ENCODE measurements at places on chromosomes 5 and 9.

DNA sequence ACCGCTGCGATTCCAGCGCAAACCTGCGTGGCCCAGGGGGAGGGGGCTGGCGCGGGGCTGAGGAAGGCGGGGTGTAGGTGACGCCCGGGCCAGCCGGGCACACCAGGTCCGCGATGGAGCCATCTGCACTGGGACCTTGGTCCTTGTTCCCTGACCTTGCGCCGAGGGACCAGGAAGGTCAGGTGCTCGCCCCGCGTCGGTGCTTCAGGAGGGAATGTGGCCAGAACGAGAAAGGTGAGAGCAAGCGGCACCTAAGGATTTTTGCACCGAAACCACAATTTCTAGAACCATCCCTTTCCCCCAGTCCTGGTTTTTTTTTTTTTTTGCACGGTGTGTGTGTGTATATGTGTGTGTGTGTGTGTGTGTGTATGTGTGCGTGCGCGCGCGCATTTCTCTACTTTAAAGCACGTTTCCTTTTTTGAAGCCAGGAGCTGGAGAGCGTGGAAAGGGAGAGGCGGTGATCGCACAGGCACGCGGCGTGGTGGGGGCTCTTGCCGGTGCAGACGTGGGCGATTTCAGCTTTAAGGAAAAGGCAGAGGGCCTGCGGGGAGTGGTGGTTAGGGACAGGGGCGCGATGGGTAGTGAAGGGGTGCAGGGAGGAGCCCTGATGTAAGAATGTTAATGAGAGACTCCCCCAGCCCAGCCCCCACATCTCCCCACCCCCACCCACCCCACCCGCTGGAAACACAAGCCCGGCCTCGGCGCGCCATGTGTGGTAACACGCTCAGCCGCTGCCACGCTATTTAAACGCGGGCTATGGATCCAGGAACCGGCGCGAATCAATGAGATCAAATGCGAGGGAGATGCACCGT lies at the start of gene NPR3:
TSS of gene NPR3 (plus strand) at position 772 of the 812 bp plus-strand sequence. CDS start 456 bp downstream, outside the sequence.
- peak; percentile 82 for DNase-seq

GRCh38 chr5:171585981-171586380 lies 166.5 kb downstream of the FGF18 start:
- no peak for DNase-seq

DNA sequence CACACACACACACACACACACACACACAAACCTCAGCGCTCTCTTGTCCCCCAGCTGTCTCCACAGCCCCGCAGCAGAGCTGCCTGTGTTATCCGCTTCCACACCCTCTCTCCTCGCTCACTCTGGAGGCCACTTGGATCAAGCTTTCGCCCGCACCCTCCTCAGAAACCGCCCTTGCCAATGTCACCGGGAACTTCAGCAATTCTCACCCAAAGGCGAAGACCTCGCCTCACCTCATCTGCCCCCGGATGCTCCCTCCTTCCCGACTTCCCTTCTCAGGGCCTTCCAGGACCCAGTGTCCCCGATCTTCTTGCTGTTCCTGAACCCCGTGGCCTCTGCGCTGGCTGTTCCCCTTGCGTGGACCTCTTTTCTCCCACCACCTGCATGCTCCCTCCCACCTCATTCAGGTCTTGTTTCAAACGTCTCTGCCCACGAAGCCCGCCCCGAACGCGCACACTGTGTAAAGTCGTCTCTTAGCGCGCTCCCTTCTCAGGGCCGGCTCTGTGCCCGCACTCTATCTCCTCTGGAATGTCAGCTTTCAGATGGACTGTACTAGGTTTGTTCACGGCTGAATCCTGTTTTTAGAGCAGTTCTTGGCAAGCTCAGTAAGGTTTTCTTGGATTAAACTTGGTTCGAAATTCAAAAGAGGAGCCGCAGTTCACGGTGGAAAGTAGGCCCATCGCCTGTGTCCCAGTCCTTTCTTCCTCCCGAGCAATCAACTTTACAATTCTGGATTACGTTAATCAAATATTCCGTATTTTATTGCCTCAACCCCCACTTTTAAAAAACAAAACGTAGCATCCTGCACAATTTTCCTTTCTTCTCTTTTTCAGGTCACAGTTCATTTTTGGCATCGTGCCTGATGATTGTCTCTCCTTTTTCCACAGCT lies 1.0 kb upstream of the TRIM7 start:
- DNase-seq, result peak; percentile 50

GRCh38 chr9:130972277-130972956 lies 33.4 kb upstream of the FIBCD1 start:
- DNase-seq, result no peak

Data from hematopoietic multipotent progenitor cell treated with erythropoietin and hydrocortisone succinate and interleukin-3 and kit ligand, for 4 days (in vitro differentiated cells).